ENCODE measurements at places on chromosomes 12 and 14.

GRCh38 chr14:103314496-103315277 is 19.4 kb upstream of the EIF5 start:
- DNase-seq: no peak

DNA sequence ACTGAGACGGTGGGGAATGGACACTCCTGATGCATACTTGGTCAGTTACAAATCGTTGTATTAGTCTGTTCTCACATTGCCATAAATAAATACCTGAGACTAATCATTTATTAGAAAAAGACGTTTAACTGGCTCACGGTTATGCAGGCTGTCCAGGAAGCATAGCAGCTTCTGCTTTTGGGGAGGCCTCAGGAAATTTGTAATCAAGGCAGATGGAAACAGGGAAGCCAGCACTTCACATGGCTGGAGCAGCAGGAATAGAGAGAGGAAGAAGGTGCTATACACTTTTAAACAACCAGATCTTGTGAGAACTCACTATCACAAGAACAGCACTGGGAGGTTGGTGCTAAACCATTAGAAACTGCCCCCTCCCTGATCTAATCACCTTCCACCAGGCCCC is 418.2 kb downstream of the FLRT2 start:
- no peak for DNase-seq

DNA sequence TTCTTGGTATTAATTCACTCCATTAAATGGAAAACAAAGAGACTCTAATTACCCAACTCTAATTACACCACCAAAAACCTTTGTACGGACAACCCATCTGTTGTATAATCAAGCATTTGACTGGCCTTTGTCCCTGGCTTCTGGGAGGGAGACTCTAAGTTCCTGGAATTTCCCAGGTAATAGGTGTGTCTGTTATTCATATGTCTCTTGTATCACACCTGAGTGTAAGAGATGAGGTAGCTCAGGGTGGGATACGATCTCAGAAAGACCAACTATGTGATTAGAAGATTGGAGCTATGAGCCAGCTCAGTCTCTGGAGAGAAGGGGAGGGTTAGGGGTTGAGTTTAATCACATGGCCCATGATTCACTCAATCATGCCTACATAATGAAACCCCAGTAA is 94.7 kb upstream of the PLXNC1 start:
- no peak for DNase-seq

GRCh38 chr12:19915392-19916195 is 452.7 kb upstream of the PDE3A start:
- no peak for DNase-seq

DNA sequence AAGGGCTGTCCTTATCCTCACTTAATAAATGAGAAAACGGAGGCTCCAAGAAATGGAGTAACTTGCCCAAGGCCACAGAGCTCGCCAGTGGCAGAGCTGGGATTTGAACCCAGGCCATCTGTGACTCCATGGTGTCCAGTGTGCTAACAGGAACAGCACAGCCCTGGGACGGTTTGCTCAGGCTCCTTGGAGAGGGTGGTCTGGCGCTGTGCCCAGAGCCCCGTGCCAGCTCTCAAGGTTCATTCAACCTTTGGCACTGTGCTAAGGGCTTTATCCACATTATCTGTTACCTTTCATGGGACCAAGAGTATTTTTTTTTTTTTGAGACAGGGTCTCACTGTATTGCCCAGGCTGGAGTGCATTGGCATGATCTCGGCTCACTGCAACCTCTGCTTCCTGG is 8.1 kb downstream of the DAO start:
- DNase-seq: no peak

DNA sequence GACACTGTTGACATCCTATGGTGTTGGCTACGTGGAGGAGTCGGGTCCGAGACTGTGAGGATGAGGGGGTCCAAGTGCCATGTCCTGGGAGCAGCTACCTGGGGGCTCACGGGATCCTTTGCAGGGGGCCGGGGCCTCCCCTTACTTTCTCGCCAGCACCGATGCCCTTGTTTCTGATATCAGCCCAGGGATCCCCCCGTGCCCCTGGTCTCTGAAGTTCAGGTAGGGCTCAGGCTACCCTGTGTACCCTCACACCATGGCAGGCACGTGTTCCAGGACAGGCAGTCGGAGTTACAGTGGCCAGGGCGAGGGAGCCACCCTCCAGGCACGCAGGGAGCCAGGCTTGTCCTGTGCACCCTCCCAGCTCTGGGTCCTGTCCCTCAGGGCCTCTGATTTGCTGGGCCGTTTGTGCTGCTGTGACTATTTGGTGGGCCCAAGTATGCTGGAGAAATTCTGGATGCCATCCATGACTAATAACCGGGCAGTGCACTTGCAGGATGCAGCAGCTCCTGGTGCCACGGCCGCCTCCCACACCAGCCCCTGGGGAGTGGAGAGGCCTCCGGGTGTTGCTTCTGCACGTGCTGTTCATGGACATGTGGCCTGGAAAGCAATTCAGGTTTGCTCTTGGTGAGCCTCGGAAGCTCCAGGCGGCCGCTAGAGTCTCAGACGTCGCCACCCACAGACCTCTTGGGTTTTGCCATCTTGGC is 93.1 kb upstream of the SFSWAP start:
- no peak for DNase-seq

DNA sequence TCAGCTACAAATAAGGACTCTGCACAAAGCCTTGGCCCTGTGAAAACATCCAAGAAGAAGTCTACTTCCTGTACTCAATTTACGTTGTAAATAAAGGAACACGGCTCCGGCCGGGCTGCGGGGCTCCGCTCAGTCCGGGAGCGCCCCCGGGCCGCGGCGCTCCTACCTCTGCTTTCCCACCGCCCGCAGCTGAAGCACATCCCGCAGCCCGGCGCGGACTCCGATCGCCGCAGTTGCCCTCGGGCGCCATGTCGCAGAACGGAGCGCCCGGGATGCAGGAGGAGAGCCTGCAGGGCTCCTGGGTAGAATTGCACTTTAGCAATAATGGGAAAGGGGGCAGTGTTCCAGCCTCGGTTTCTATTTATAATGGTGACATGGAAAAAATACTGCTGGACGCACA is 502.3 kb upstream of the FOXG1 start:
- DNase-seq: no peak

All from activated CD4-positive, alpha-beta T cell treated with anti-CD3 and anti-CD28 coated beads for 4 hours (primary cell).